ENCODE measurements at places on chromosomes 2 and 18. TPM values are rescaled to one million over a fixed set of nuclear protein-coding genes. Genes with fewer than 3 reads are reported as not detected.
A peak's percentile ranks its signal among the peaks of the same experiment; 100 is the strongest.

Gene SLC19A3
- total RNA-seq: not detected

Gene KRCC1
- 21.7 TPM for total RNA-seq

Gene OTOF
- total RNA-seq: 12.3 TPM

Gene RAB27B
- total RNA-seq: 5.2 TPM

Gene IHH
- not detected for total RNA-seq

Gene ACTR2
- total RNA-seq: 467 TPM

Gene CDH2
- total RNA-seq: not detected

Gene PRADC1
- total RNA-seq: 13.7 TPM

GRCh38 chr2:68404164-68404563, 39.1 kb downstream of the PLEK start:
- H3K4me1 ChIP-seq: no peaks in the 10 kb centered on the region
- peaks cover 49% of the 10 kb centered on the region for H3K27me3 ChIP-seq
- H3K4me3 ChIP-seq: no peak overlapping the region

DNA sequence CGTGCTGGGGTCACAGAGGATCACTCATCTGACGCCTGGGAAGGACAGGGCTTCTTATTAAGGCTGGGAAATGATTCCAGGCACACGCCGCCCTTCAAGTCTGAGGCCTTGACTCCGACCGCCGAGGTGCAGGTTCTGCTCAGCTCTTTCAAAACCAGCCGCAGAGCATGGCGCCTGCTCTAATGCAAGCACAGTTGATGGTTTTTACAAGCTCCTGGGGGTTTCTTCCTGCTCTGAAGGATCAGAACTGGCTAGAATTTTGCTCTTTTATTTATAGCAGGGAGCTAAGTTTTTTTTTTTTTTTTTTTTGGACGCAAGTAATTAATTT, 32.0 kb downstream of the CDCA7 start:
- no peak overlapping the region for H3K4me3 ChIP-seq
- no peaks in the 10 kb centered on the region for H3K27me3 ChIP-seq
- H3K27ac ChIP-seq: no peak overlapping the region
- peaks cover 8% of the 10 kb centered on the region for H3K36me3 ChIP-seq

- no peaks in the 10 kb centered on the region for H3K36me3 ChIP-seq
- no peak for DNase-seq
- H3K27ac ChIP-seq: no peak overlapping the region
- no peak overlapping the region for H3K4me3 ChIP-seq
- no peaks in the 10 kb centered on the region for H3K4me1 ChIP-seq
These were observed 580.5 kb upstream of the NXPH2 start for GRCh38 chr2:139360654-139361053.

DNA sequence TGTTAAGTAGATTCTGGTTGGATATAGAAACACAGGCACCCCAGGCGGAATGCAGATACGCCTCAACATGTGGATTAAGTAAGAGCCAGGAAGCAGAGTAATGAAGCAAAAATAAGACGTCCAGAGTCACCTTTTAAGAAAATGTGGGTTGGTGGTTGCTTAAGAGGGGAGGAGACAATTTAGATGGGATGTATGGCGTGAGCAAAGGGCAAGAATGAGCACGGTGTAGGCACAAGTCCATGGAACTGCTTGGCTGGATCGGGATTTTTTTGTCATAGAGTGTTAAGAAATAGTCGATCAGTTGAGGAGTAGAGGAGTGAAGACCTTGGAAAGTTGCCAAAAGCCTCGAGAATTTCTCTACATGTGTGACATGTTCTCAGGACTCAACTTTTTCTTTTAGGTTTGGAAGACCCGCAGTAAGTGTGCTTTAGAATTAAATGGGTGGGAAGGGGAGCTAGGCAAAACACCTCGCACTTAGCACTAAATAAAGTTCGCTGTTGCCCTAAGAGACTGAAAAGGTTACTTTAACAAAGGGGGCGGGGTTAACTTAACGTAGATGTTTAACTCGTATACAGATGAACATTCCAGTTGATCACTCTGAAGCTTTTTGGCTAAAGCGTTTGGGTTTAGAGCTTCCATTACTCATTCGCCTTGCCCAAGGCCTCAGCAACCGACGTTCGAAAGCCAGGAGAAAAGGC, 716 bp upstream of the SLC39A10 start:
- DNase-seq: no peak
- H3K27ac ChIP-seq: peak overlapping the region; percentile 99
- peaks cover 41% of the 10 kb centered on the region for H3K36me3 ChIP-seq
- peaks cover 18% of the 10 kb centered on the region for H3K4me1 ChIP-seq
- H3K4me3 ChIP-seq: peak overlapping the region; percentile 97

DNA sequence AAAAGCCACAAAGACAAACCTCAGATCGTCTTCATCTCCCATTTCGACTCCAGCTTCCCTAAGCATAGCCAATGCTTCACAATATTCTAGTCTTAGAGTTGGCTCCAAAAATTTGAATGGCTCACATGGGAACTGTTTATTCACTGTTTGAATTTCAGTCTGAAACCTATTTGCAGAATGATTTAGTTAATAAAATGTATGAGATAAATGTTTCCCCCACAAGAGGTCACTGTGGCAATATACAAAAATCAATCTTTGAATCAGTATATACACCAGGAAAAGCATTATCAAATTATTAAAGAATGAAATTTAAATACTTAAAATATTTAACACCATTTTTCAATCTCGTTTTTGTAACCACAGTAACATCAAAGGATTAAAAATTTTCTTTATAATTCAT, 40.0 kb upstream of the MCM6 start:
- peak; percentile 47 for DNase-seq
- H3K27ac ChIP-seq: no peak overlapping the region
- H3K4me3 ChIP-seq: no peak overlapping the region
- no peaks in the 10 kb centered on the region for H3K27me3 ChIP-seq

GRCh38 chr18:60978338-60978737, 354.9 kb upstream of the CDH20 start:
- no peak for DNase-seq
- H3K36me3 ChIP-seq: no peaks in the 10 kb centered on the region
- no peak overlapping the region for H3K4me3 ChIP-seq
- no peaks in the 10 kb centered on the region for H3K4me1 ChIP-seq
- no peaks in the 10 kb centered on the region for H3K27me3 ChIP-seq
- no peak overlapping the region for H3K27ac ChIP-seq

- no peak overlapping the region for H3K27ac ChIP-seq
- H3K4me3 ChIP-seq: no peak overlapping the region
- H3K4me1 ChIP-seq: peaks cover 72% of the 10 kb centered on the region
- peaks cover 52% of the 10 kb centered on the region for H3K36me3 ChIP-seq
- DNase-seq: no peak
These were observed 132.9 kb downstream of the BCL2 start for GRCh38 chr18:63186520-63187222.

- no peak overlapping the region for H3K27ac ChIP-seq
- H3K4me3 ChIP-seq: no peak overlapping the region
- no peaks in the 10 kb centered on the region for H3K4me1 ChIP-seq
These were observed 5.9 kb downstream of the SERPINB11 start for GRCh38 chr18:63708650-63709049.
